ENCODE measurements at places on chromosomes 6 and 20. TPM values are rescaled to one million over a fixed set of nuclear protein-coding genes. Genes with fewer than 3 reads are reported as not detected.

Gene TRIM15
- total RNA-seq: not detected

Gene LIN28B
- total RNA-seq: 36.9 TPM

Gene ARFRP1
- 33.4 TPM for total RNA-seq

Gene TP53TG5
- not detected for total RNA-seq

Gene TBXT
- total RNA-seq: 44.8 TPM

Gene FAM209A
- total RNA-seq: 0.36 TPM

Gene LAMA2
- 2.0 TPM for total RNA-seq

Gene SLC35F1
- 0.23 TPM for total RNA-seq

Gene C6orf136
- total RNA-seq: 15.1 TPM

Gene BTN1A1
- 1.4 TPM for total RNA-seq

Gene PCSK2
- total RNA-seq: 1.0 TPM

Gene C20orf144
- total RNA-seq: not detected

Gene TRIM31
- not detected for total RNA-seq

Gene NPBWR2
- total RNA-seq: not detected

Gene APCDD1L
- total RNA-seq: not detected

Gene FAM184A
- 134 TPM for total RNA-seq

Gene DPPA5
- not detected for total RNA-seq

Gene ATP9A
- 30.6 TPM for total RNA-seq

Gene AMD1
- 50.5 TPM for total RNA-seq

Gene SDCBP2
- total RNA-seq: 10.1 TPM

Gene SLC24A3
- 0.15 TPM for total RNA-seq

Gene JPH2
- total RNA-seq: 0.80 TPM

Gene EDN1
- total RNA-seq: 8.3 TPM

Gene LY86
- not detected for total RNA-seq

Gene GINM1
- 32.2 TPM for total RNA-seq

Gene CSNK2A1
- total RNA-seq: 128 TPM

Gene HDGFL1
- total RNA-seq: not detected

Gene GFOD1
- 47.6 TPM for total RNA-seq

Gene PPIL6
- 0.95 TPM for total RNA-seq

Gene FAM110A
- total RNA-seq: 7.2 TPM

Gene TDRD6
- 0.21 TPM for total RNA-seq

Gene STX11
- total RNA-seq: not detected

Gene MPIG6B
- not detected for total RNA-seq

Gene CDH26
- 5.4 TPM for total RNA-seq

Gene COL21A1
- total RNA-seq: 1.2 TPM

Gene CST7
- not detected for total RNA-seq

Gene VIP
- 1.7 TPM for total RNA-seq

Gene KIF25
- total RNA-seq: not detected

Gene FAM162B
- total RNA-seq: 1.5 TPM

Gene PRSS35
- 1.3 TPM for total RNA-seq

Gene FOXC1
- 112 TPM for total RNA-seq

Gene C20orf173
- not detected for total RNA-seq

Gene CFAP206
- total RNA-seq: 0.54 TPM

Gene GPR63
- 1.5 TPM for total RNA-seq

Gene TSBP1
- not detected for total RNA-seq

Gene PDE7B
- 0.62 TPM for total RNA-seq

Gene ORC3
- total RNA-seq: 22.5 TPM

Gene LST1
- total RNA-seq: 1.7 TPM

Gene CLPSL1
- total RNA-seq: not detected

Gene CD40
- 69.4 TPM for total RNA-seq

Gene DACT2
- total RNA-seq: 0.23 TPM

Gene HFE
- total RNA-seq: 1.2 TPM

Gene BMP6
- 0.97 TPM for total RNA-seq

Gene CYB5R4
- total RNA-seq: 13.0 TPM

Gene CTAGE9
- total RNA-seq: not detected

Gene HLA-DQA1
- total RNA-seq: not detected

Gene RAD21L1
- total RNA-seq: 1.1 TPM

Gene PNPLA1
- total RNA-seq: not detected

Gene PACRG
- total RNA-seq: 1.1 TPM

Data from endothelial cell (in vitro differentiated cells).